ENCODE measurements at places on chromosomes 5 and 9.

DNA sequence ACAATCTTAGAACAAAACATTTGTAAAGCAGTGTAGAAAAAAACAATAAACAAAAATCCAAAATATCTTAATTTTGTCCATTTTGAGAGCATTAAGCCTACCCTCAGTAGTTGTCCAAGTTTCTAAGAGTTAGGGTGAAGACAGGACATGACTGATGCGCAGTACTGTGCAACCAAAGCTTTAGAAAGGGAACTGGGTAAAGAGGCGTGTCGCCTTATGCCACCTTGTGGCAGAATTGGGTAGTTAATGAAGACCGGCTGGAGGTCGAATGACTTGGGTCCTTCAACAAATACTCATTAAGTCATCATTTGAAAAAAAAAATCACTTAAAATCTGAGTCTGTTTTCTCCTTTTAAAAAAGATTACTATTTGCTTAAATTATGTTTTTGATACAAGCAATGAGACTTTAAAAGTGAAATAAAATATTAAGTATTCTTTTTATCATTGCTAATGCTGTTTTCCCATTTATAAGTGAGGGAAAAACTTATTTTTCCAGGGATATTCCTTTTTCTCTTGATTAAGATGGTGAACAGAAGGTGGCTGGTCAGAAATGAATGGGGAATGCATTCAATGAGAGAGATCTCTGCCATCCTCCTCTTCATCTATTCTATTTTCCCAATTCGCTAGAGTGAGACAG is 3.5 kb upstream of the RNF20 start:
- DNase-seq = peak; percentile 63

DNA sequence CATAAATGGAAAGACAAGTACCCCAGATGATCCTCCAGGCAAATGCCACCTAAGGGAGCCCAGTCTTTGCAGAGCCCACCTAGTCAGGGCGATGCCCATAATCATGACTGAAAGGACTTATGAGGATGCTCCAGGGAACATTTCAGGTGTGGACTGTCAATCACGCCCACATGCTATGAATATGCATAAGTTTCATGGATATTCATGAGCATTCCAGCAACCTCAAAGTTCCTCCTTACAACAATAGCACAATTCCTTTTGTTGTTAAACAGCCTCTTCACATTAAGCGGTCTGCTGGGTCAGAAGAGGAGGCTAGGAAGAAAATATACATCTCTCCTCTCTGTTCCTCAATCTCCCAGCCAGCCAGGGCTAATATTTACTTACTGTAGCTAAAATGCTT is 161.6 kb downstream of the C5orf15 start:
- no peak for DNase-seq

- DNase-seq = no peak
Observed at GRCh38 chr5:88952344-88952743, 69.4 kb upstream of the MEF2C start.

DNA sequence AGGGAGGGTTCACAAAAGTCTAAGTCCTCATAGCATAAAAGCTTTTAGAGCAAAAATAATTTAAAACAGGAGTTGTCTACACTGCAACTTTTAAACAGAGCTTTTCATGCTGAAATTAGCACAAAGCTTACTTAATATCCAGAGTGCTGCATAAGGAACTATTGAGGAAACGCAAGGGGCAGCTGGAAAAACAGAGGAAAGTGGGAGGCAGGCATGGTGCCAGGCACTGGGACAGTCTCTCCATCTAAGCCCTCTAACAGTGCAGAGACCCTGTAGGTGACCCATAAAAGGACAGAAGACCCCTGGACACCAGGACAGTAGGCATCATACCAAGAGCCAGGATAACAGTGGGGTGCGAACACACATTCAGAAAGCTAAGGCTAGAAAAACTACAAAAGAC is 49.3 kb downstream of the ADAMTS12 start:
- no peak for DNase-seq

GRCh38 chr5:64147849-64148441 is 17.7 kb upstream of the RNF180 start:
- DNase-seq = no peak

DNA sequence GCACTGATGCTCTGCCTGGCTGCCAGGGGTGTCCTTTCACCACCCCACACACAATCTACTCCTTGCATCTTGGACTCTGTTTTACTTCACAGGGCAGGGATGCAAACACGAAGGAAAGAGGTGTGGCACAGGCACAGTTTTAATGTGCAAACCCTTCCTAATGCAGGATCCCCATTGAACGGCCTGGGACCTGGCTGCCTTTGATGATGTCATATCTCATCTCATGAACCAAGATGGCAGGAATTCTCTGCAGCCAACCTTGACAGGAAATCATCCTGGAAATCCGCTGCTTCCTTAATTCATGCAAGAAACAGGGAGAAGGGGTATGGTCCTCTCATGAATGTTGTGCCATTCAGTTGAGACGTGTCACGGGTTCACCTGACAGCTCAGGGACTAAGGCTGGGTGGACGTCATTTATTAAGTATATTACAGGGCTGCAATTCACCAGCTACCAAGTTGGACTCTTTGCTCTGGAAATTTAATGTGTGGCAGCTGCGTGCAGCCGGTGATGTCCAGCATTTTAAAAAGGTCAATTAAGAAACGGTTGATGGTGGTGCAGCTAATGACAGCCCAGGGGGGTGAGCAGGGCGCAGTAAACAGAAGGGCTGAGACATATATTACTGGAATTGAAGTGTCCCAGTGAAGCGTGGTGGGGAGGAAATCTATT is 91.5 kb downstream of the LMNB1 start:
- DNase-seq = no peak

GRCh38 chr9:114309096-114309495 is 13.8 kb upstream of the ORM1 start:
- DNase-seq = no peak

- DNase-seq = no peak
Observed at GRCh38 chr9:123834218-123834888, 95.6 kb downstream of the DENND1A start.

DNA sequence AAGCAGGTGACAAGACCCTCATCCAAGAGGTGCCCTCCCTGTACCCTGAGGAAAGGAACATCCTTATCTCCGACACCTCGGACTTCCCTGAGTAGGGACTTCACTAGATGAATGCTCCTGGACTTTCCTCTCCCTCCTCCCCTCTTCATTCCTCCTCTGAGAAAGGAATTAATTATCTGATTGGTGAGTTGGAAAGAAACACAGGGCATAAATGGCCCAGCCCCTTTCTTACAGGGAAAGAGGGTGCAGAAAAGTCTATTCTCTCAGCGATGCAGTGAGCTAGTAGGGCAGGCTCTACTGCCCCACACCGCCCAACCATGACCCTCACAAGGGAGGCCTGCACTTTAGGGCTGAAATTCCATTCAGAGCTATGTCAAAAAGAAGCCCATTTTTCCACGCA is 87.5 kb downstream of the TTC39B start:
- no peak for DNase-seq

DNA sequence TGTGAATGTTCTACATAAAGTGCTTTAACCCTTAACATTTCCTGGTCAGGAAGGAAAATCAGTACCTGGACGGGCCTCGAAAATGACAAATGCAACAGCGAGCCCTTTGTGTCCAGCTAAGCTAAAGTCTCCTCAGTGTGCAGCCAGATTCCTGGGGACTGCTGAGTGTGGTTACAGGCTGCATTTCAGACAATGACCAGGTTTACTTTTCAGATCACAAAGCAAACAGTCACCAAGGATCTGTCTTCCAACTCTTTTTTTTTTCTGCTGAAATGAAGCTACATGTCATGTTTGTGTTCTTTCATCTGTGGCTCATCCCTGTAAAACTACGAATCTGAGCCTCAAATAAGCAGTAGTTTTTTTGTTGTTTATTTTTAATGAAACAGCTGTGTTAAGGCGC is 20.8 kb downstream of the SLC46A2 start:
- DNase-seq = no peak

GRCh38 chr9:127123064-127123890 is 842 bp upstream of the ANGPTL2 start:
- no peak for DNase-seq

GRCh38 chr9:104907278-104907951 is 20.5 kb downstream of the ABCA1 start:
- no peak for DNase-seq

DNA sequence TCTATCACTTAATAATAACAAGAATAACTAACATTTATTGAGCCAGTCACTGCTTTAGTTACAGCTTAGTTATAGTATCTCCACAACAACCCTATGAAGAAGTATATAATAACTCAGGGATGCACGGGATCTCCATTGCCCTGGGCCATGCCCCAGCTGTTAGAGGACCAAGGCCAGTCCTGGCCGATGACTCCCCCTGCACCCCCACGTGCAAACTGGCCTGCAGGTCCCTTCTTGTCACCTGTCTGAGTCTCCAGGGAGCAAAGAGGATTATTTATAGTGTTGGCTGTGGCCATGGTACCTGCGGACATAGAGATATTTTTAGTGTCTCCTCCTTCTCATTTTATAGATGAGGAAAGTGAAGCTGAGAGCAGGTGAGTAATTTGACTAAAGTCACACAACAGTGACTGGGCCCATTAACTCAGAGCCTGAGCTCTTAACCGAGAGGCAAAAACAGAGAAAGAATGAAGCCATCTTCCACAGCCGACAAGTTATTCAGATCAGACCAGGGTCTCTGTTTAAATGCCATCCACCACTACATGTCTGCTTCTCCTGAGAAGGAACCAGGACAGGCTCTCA is 94.4 kb downstream of the TMEM215 start:
- DNase-seq = no peak

DNA sequence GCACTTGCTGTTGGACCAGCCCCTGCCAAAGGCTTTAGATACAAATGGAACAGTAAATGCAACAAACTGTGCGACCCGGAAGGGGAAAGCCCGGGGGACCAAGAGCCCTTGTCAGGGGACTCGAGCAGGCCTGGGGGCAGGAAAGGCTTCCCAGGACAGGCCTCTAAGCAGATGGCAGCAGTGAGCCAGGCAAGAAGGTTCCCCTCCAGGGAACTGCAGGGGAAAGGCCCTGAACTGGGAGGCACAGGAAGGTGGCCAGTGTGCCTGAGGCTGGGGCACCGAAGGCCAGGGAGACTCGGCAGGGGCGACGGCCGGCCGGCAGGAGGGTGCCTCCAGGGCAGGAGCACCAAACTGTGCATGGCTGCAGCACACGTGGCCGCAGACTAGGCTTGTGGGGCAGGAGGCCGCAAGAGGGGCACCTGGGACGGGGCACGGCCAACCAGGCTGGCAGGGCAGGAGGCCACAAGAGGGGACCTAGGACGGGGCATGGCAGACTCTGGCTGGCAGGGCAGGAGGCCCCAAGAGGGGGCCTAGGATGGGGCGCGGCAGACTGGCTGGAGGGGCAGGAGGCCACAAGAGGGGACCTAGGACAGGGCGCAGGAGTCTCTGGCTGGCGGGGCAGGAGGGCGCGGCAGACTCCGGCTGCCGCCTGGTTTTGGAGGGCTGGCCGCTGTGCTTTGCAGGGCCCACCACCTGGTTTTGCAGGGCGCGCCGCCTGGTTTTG is 10.0 kb downstream of the VAV2 start:
- DNase-seq = no peak

DNA sequence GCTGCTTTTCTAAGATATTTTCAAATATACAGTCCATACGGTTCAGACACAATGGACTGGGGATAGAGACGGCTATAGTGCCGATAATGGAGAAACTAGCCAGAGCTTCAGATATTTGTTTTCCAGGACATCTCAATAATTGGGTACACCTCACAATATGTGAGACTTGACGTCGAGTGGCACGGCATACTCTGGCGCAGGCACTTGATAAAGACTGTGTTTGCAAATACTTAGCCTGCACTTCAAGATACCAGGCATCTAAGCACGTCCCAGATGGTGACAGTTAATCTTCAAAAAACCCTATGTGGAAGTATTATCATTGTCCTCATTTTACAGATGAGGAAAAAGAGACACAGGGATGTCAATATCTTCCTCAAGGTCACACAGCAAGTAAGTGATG is 48.5 kb downstream of the SEMA5A start:
- DNase-seq = no peak

- DNase-seq = no peak
Observed at GRCh38 chr5:61809651-61810050, 477.6 kb downstream of the ZSWIM6 start.

GRCh38 chr5:155136216-155136850 is 122.8 kb downstream of the KIF4B start:
- no peak for DNase-seq

DNA sequence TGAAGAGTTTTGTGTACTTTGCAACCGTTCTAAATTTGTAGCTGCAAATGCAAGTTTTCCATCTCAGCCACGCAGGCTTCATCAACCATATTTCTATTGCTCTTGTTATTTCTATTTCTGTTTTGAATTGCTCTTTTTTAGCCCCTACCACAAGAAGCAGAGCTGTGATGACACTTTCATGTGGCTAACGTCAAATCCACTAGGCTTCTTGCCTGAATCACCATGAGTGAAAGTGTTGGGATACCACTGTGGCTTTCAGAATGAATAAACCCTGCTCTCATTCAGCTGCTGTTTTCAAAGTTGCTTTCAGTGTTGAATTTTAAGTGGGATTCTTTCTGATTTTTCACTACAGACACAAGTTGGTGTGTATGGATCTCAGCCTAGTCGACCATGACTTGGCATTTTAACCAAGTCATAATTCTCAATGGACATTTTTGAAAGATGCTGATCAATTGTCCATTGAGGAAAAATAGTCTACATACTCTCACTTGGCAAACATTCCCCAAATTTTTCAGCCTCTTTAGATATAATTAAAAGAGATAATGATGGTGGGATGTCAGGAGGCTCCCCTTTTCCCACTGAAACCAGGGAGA is 41.0 kb upstream of the MTAP start:
- DNase-seq = no peak

- DNase-seq = no peak
Observed at GRCh38 chr5:108528655-108529054, 146.8 kb upstream of the FBXL17 start.

DNA sequence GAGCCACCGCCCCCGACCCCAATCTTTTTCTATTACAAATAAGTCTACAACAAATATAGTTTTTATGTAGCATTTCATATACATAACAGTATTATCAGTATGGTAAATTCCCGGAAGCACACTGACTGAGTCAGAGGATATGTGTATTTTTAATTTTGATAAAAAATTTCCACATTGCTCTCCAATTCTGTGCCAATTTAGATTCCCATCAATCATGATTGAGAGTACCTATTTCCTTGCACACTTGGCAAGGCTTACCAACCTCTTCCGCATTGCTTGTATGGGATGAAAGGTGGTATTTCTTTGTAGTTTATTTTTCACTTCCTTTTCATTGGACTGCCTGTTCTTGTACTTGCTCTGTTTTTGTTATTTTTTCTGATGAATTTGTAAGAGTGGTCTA is 204.6 kb downstream of the RFX3 start:
- no peak for DNase-seq

DNA sequence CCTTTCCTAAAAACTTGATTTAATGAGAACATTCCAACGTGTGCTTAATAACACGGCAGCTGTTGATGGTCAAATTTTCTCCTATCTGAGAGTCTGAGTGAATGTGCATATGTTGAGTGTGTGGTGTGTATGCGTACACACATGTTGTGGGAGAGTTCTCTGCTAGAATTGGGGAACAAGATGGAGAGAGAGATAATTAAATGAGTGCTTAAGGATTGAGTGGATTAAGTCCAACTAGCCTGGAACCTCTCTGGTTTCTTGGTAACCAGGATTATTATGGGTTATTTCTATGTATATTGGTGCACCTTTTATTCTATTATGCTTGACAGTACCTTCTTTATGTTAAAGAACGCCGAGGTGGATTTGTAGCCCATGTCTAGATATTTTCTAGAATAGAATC is 36.4 kb upstream of the TNFAIP8 start:
- no peak for DNase-seq

- no peak for DNase-seq
Observed at GRCh38 chr5:57718155-57718554, 235.5 kb upstream of the ACTBL2 start.

- no peak for DNase-seq
Observed at GRCh38 chr9:138117836-138118235, 240.3 kb downstream of the CACNA1B start.

Data from GDM1 (cell line).